CD4-positive, alpha-beta T cell treated with Interleukin-15 for 1 hour (primary cell): ENCODE measurements at places on chromosomes 2 and 18.
A peak's percentile ranks its signal among the peaks of the same experiment; 100 is the strongest.

DNA sequence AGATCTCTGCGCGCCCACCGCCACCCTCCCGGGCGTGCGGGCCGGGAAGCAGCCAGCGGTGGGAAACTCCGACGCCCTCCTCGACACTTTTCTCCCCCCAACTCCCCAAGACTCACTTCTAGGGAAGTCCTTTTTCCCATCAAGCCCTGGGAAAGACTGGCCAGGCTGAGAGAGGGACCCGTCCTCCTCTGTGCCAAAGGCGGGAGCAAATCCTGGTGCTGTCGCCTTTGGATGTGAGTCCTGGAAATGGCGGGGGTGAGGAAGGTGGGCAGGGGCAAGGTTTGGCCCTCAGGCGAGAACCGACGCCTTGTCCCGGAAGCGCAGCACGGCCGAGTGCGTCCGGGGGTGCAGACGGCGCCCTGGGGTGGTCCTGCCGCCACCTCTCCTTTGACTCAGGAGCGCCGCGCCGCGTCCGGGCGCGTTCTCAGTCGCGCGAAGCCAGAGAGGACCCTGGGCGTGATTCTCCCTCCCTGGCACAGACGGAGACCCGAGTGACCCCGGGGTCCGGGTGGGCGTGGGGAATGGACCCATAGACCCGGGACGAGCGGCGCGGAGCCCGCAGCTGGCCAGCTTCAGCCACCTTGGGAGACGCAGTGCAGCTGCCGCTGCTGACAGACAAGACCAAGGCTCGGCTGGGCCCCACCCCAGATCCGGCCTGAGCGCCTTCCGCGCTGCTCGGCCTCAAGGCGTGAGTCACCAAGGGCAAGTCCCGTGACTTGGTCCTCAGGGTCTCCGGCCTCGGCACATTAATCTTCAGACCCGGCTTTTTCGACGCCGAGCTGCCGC, 3.5 kb upstream of the LBX2 start:
- peak; percentile 78 for DNase-seq

DNA sequence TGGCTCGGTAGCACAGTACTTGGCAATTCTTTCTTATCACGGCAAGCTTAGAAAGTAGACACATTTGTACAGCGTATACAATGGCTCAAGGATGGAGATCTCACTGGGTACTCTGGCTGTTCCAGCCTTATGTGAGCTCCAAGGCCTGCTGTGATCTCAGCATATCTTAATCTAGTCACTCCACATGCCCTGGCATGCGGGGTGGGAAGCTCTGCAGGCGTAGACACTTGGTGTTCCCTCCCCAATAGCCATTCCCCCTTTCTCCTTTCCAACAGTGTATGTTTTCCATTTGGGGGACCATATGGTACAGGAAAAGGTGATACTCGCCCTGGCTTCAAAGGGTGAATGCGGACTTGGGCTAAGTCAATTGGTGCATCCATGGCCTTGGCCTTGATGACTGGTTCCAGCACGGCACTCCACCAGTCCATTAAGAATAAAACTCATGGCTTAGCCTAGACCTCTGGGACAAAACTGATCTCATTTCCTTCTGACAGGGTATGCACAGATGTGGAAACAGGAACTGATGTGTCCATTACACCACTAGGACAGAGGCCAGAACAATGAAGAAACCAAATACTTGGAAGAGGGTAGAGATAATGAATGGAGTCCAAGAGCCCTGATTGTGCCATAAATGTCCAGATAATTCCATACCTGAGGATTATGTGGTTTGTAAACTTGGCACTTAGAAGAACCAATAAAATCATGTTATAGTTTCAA, 28.4 kb downstream of the TGIF1 start:
- DNase-seq: no peak

- no peak for DNase-seq
Measured at GRCh38 chr2:240672701-240673190, 9.9 kb downstream of the AQP12B start.

GRCh38 chr2:46369783-46370182, 72.6 kb downstream of the EPAS1 start:
- DNase-seq: peak; percentile 50

DNA sequence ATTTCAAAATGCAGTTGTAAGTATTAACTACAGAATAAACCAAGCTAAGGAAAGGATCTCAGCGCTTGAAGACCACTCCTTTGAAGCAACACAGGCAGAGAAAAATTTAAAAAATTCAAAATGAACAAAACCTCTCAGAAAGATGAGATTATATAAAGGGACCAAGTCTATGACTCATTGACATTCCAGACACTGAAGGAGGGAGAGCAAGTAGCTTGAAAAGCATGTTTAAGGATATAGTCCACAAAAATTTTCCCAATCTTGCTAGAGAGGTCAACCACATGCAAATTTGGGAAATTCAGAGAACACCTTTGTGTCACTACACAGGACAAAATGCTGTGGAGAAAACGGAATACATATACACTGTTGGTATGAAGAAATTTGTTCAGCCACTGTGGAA, 112.6 kb upstream of the MC4R start:
- DNase-seq: no peak

DNA sequence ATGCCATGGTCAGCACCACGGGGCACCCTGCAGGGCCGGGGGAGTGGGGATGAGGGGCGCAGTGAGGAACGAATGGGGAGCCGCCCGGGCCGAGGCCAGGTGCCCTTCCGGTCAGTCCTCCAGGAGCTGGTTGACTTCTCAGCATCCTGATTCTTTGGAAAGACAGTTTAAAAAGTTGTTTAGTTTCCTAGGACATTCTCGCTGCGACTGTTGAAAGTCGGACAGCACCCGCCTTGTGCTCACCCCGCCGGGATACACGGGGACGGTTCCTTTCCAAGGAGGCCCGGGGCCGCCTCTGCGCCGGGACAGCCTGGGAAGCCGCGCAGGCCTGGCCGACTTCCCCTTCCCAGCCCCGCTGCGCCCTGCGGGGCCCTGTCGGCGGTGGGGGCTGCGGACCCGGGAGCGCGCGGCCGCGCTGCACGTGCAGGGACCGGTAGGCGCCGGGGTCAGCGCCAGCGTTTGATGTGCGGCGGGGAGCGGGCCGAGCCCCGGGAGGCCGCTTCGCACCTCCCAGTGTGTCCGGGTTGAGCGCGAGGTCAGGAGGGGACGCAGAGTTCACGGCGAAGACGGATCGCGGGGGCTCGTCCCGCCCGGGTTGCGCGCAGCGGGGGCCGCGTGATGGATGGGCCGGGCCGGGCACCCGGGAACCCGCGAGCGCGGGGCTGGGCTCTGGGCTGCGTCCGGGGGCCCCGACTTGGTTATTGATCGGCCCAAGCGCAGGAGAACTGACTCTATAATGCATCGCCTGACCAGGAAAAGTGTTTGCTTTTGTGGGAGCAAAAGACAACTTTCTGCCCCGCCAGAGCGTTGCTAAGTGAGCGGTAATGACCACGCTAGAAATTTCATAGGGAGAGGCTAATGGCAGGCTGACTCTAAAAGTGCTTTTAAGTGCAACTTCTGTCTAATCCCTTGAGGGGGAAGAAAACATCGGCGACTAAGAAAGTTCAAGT, 28.0 kb upstream of the SMIM21 start:
- DNase-seq: no peak

- DNase-seq: no peak
Measured at GRCh38 chr2:169715379-169716237, 18.0 kb upstream of the KLHL23 start.

DNA sequence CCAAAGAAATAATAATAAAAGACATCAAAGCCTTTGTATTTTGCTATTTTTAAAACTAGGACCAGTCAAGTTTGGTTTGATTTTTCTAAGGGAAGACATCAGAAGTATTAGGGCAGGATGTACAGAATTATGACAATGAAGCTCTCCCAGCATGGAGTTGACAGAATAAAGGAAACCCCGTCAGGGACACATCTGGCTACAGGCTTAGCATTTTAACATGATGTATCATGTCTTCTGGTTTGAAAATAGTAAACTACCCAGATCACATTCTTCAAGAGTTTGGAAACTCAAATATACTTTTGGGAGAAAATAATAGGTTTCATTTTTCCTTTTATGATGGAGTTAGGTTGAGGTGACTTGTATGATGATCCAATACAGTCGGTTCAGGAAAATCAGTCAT, 552.0 kb upstream of the CDH2 start:
- DNase-seq: no peak

DNA sequence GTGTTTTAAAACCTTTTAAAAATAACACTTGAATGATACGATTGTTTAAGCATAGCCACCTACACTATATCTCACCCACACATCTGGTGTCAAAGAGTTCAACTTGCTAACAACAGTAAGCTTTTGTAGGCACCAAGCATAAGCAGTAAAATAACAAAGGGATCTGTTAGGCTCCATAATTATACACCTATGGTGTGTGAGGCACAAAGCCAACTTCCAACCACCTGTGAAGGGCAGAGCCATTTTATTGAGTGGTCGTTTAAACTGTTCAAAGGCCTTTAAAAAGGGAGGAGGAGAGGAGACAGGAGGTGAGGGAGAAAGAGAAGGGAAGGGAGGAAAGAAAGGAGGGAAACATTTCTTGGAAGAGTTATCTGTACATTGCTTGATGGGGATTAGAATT, 27.9 kb downstream of the NEMP2 start:
- DNase-seq: no peak

DNA sequence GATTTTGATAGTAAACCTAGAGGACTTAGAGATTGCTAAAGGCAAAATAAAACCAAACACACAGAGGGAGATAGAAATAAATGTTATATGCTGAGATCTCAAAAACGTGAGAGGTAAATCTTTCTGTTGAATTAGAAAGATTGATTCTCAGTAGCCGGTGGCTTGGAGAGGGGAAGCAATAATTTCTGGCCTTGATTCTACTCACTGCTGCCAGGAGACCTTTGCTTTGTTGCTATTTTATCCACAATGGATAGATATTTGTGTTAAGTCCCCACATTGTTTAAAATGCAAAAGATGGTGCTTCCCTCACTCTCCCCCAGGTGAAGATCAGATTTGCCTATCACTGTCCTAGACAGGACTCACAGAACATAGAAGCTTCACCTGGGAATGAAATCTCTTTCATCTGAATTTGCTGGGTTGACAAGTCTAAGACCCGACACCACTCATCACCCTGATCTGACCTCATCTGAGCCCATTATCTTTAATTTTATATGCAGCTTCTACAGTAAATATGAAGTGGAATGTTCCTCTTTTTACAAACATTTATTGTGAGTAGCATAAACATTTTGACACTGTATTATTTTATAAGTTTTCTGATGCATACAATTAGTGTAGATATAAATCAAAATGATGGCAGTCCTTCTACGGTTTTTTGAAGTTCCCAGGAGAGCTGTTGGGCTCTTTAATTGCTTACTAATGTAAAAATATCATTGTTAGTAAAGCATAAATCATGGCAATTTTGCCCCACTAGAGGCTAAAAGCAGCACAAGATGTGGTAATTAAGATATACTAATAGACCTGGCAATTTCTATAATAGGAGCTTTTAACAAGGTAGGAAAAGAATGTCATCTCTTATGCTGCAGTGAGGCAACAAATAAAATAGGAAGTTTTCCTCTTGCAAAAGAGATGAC, 149.7 kb downstream of the DCC start:
- DNase-seq: no peak

- DNase-seq: no peak
Measured at GRCh38 chr2:56754627-56755026, 570.8 kb downstream of the CCDC85A start.

GRCh38 chr2:66790651-66791181, 355.8 kb downstream of the MEIS1 start:
- no peak for DNase-seq

DNA sequence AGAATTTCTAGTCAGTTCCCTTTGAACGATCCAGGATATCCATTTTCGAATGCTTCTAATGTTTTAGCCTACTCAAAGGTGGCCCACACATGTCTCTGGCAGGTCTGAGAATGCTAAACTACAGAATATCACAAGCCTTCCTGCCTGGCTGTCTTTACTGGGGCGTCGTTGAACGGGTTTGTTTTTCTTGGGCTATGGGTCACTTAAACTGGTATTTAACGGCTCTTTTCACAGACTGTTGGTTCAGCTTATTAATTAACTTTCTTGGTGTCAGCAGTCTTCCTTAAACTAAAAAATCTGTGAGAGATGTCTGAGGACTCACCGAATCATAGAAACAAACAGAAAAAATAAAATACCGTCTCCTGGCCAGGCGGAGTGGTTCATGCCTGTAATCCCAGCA, 563.2 kb upstream of the NRP2 start:
- DNase-seq: no peak

GRCh38 chr2:192026059-192026824, 168.5 kb downstream of the TMEFF2 start:
- DNase-seq: no peak

- DNase-seq: no peak
Measured at GRCh38 chr2:58051445-58051844, 4.8 kb downstream of the VRK2 start.

DNA sequence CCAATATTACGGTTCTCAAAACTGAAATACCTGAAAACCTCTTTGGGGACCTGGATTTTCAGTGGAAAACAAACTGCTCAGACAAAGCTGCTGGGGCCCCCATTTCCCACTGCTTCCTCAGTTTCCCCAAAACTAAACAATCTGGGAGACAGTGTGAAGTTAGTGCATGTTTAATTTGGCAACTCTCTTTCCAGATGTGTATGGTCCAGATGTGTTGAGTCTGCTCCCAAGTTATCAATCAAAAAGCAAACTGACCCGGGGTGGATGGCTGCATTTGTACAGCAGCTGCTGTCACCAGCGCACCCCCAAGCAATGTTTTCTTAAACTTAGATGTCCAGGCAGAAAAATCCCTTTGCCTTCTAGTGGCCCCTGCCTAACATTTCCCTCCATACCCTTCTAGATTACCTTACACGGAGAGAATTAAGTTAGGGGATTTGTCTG, 136.9 kb downstream of the COPS8 start:
- DNase-seq: no peak

- no peak for DNase-seq
Measured at GRCh38 chr2:9463698-9464034, 10.7 kb upstream of the IAH1 start.

GRCh38 chr2:40093021-40093675, 314.1 kb upstream of the THUMPD2 start:
- DNase-seq: no peak

DNA sequence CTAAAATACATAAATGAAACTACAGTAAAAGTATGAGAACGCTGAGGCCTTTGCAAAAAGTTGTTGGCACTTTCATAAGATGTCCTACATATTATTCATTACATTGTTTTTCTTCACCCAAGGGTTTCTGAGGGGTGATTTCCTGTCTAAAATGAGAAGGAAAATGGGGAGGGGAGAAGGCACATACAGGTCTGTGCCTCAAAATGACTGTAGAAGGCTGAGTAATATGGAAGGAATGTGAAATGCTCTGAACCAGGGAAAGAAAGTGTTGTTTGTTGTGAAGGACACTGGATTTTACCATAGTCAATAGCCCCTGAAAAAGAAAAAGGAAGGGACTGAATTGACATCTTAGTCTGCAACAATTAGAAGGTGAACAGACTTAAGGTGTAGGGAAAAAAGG, 99.5 kb upstream of the RNF152 start:
- no peak for DNase-seq

DNA sequence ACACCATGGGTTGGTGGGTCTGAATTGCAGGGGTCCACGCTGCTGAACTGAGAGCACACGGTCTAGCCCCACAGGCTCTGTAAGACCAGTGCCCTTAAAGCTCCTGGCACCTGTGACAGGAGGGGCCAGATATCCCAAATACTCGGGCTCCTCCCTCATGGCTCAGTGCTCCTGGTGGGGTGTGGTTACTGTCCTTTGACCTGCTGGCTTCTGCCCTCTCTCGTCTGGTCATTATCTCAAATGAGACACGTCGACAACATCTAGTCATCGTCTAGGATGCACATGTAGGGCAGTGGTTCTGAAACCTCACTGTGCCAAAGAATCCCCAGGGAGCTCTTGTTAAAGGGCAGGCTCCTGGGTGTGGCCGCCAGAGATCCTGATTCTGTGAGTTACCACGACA, 258.4 kb downstream of the LOXHD1 start:
- no peak for DNase-seq

GRCh38 chr2:233047206-233047605, 12.9 kb upstream of the INPP5D start:
- DNase-seq: no peak
